HAP-1 (cell line): ENCODE measurements at places on chromosomes 3 and 15.

DNA sequence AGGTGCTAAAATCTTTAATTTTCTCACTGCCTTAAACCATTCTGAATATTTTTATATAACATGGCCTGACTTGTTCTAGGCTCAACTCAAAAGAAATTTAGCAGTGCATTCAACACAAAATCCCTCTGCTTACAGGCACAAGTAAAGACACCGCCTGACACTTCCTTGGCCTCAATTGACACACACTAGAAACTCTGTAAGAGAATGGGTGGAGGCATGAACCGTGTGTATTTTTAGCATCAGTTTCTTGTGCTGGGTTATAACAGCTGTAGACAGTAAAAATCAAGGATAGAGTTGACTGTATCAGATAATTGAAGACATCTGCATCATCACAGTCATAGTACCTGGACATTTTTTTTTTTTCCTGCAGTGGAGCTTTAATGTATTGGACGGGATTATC, 54.3 kb downstream of the SLC9A9 start:
- no peak for DNase-seq

DNA sequence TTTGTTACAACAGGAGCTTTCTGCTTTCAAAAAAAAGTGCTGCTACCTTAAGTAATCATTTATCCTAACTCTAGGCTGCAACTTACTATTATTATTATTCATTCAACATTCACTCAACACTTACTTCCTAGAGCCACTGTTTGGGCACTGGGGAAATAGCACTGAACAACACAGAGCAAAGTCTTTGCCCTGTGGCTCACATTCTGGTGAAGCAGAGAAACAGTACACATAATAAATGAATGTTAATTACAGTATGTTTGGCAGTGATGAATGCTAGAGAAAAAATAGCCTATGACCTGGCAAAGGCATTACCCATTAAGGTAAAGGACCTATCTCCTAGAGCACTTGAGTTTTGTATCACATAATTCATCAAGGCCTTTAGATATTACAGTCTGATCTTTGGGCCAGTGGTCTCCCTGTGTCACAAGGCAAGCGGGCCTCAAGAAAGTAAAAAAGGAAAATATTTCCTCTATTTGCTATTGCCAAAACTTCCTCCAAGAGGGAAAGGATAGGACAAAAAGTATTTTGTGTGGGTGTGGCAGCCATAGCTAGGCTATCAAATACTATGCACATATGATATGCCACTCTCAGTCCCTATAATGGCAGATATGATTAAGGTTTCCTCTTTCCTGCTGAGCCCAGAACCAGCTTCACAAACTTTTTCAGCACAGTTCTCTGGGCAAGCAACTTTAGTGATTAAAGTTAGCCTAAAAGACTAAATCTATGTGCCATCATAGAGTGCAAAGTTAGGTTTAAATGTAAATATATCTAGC, 142.8 kb downstream of the FHIT start:
- no peak for DNase-seq

DNA sequence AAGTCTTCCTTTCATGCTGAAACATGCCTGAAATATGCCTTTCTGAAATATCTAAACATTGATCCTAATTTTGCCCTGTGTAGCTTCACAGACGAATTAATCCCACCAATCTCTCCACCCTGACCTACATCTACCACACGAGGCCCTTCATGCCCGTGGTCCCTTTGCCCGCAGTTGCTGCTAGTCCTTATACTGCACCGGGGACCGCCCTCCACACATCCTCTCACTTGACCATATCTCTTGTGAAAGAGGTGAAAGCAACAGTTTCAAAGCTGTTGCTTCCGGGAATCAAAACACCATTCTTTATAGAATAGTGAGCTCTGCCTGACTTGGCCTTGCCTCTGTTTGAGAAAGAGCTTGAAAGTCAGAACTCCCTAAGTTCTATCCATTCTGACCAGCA, 499.5 kb downstream of the NTRK3 start:
- no peak for DNase-seq

GRCh38 chr3:172302203-172302602, 146.1 kb downstream of the GHSR start:
- no peak for DNase-seq

DNA sequence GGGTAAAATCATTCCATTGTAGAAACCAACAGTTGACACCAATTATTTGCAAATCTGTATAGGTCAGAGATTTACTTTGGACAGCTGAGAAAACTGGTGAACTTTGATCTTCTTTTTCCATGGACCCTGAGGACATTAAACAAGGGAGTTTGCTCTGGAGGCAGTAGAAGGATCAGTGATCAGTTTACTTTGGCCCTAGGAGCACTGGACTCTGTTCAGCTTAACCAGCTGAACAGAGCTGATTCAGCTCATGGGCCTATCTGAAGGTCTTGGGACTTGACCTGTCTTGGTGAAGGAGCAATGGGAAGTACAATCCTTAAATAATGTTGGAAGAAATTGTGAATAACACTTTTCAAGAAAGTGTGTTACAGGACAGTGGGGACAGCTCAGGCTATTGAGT, 15.2 kb upstream of the TF start:
- no peak for DNase-seq

DNA sequence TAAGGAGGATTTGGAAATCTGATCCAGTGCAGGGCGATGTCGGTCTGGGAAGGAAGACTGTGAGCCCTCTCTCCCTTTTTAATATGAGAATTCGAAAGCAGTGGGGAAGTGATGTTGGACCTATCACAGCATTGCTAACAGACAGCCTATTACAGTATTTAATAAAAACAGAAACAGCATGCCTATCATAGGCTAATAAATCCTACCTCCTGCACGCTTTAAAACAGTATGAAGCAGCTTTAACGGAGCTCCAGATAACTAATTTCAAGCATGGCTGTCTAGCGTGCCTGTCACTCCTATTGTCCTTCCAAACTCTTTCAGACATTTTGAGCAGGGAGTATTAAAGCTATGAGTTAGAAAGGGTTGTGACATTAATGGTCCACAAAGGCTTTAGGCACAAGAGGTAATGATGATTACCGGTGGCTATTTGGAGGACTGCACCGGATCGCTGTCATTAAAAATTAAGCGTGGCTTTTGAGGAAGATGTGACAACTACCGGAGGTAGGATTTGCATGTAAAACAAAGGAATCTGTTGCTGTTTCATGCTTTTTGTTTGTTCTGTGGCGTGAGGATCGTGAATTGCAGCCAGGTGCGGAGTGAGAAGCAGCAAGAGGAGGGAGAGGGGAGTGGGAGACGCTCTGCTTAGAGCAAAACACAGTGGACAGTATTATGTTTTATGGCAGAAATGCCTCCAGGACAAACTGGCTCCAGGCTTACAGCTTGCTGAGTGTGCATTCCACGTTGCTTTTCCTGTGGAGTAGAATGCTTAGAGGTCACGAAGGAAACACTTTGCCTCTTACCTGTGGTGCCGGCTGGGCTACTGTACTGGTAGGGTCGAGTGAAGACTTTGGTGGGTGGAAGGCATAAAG, at the start of gene KCNMB2:
KCNMB2 (plus strand) TSS at position 226 of the 869 bp plus-strand sequence.
- no peak for DNase-seq

DNA sequence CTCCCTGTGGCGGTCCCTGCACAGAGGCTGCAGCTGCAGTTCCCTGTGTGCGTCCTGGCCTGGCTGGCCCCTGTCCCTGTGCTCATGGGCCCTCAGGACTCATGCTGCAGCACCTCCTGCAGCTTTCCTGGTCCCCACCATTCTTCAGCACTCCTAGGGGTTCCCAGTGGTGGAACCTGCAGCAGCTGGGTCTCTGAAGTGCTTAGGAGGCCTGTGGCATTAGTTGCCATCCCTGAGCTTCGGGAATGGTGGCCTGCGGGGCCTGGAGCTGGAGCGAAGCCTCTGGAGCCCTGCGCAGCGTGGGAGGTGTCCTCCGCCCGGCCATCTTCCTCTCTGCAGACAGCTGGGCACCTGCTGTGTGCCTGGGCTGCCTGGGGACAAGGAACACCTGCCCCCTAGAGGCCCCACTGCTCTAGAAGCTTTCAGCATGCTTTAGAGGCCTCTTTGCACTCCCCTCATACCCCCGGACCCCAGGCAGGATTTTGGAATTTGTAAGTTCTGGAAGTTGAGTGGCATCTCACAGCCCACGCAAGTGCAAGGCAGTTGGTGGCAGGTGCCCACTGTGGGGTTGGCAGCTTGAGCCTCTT, 13.1 kb downstream of the PLXNA1 start:
- DNase-seq = no peak

GRCh38 chr3:100073714-100074307, 40.5 kb downstream of the FILIP1L start:
- DNase-seq = peak; percentile 11

- no peak for DNase-seq
Observed at GRCh38 chr3:59726279-59726678, 676.5 kb upstream of the CFAP20DC start.

DNA sequence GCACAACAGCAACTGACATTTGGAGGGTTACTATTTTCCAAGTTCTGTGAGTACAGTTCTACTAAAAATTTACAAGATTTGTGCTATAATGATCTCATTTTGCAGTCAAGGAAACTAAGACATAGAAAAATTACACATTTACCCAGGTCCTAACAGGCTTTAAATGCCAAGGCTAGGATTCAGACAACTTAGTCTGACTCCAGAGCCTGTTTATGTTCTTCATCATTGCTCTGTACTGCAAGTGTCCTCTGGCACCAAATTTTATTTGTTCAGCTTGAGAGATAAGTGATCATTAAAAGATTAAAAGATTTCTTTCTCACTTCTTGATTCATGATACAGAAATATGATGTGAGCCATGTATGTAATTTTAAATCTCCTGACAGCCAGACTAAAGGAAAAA, 290.8 kb downstream of the UBE2E2 start:
- DNase-seq = no peak

- no peak for DNase-seq
Observed at GRCh38 chr3:40980467-40980866, 218.8 kb upstream of the CTNNB1 start.

DNA sequence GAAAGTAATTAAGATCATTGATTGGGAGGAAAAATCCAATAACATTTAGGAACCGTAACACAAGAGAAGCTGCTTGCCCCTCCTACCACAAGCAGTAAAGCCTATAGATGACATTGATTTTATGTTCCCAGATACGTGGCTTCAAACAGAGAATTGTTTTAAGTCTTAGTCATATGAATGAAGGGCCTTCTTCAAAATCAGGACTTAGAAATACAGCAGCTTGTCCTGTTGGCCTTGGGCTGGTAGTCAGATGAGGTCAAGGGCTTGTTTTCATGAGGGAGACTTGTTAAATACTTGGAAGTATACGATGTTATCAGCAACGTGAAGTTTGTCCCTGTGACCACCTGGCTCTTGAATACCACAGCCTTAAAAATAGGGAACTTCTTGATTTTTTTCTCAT, 114.4 kb downstream of the VGLL4 start:
- no peak for DNase-seq

DNA sequence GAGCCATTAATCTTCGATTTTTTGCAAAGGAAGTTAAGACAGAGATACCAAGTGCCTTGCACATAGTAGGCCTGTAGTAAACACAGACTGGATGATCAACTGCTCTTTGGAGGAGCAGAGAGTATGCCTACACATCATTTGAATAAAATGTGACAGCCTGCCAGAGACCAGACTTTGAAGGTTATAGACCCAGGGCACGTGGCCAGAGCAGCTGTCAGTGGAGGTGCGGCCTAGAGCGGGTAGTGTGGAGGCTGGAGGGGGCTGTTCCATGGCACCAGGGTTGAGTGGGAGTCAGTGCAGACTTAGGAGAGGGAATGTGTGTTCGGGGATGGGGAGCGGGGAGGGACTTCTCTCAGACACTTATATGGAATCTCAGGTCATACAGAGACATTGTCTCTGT, 80.8 kb downstream of the SMAD3 start:
- DNase-seq = peak; percentile 45
